ENCODE measurements at places on chromosomes 2 and 18.

- DNase-seq: no peak
Measured at GRCh38 chr2:108048752-108049151, 62.4 kb downstream of the SLC5A7 start.

- DNase-seq: no peak
Measured at GRCh38 chr2:65450810-65451209, 18.4 kb upstream of the SPRED2 start.

DNA sequence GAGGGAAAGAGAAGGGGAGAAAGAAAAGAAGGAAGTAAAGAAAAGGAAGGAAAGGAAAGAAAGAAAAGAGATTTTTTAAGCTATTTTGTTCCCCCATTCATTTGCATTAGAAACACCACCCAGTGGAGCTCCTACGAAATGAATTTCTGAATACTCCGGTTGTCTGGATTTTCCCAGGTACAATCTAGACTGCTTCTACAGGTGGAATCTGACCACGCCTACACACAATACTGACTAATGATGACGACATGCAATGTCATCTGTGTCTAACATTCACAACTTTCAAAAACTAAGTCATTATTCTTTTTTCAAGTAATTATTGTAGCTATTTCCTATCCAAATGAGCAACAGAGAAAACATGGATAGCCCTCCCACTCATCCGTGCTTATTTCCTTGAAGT, 121.7 kb downstream of the ZNF516 start:
- DNase-seq: no peak

DNA sequence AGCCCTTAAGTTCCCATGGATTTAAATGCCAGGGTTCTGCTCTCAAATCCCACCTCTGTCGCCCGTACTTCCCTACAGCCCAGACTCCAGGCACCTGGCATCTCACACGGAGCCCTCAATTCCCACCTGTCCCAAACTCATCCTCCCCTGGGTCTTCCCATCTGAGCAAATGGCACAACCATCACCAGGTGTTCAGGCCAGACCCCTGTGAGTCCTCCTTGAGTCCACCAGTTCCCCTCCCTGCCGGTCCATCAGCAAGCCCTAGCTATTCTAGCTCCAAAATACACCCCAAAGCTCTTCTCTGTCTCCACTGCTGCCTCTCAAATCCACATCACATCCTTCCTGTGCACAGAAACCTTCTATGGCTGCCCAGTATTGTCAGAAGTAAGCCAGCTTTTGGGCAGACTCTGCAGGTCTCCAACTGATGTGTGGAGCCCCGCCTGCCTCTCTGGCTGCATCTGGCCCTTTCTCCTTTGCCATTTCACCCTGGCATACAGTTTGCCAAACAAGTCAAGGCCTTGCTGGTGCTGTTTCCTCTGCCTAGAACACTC, 67.7 kb downstream of the DNMT3A start:
- DNase-seq: no peak

DNA sequence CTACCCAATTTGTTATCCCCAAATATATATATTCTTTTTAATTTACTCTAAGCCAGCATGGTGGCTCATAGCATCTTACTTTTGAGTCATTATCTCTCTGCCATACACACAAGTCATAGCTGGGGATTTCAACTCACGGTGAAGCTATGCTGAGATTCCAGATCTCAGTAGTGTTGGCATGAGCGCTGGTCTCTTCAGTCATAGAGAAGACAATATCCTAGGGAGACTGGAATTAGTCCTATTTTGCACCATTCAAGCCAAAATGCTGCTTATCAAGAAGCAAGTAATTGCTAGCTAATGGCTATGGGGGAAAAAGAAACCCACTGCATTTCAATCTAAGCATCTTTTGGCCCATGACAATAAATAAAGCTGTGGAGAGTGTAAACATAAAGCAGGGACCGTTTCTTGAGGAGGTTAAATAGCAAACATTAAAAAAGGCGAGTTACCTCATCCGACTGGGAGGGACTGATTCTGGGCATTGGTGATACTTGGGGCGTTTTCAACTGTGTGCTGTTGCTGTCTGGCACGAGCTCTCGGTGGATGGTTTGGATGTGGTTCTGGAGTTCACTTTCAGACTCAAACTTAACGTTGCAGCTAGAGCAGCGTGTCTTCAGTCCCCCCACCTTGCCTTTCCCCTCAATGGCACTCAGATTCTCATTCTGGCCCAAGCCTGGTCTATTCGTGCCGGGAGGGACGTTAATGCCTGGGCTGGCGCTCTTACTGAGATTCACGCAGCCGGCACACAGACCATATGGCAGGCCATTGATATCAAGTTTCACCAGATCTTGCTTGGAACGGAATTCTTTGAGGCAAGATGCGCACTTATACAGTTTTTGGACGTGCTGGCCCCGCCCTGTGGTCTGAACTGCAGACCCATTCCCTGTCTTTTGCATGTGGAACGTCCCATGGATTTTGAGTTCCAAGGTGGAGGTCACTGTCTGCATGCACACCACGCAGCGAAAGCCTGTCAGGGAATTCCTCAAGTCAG, 127.8 kb downstream of the ZNF521 start:
- no peak for DNase-seq

DNA sequence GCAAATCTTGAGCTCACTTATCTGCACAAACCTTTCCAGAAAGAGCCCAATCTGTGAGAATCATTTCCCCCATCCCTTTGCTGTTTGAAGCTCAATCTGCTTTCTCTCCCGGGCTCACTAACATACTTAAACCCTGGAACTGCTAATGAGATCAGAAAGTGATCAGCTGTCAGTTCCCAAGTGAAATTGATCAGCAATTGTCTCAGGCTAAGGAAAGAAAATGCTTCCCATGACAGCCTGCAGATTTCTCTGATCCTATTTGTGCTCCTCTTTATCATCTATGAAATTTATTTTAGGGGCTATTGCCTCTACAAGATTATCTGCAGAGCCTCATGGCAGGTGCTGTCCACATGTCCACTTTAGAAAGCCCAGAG, 239.0 kb upstream of the CXCR4 start:
- DNase-seq: no peak

- no peak for DNase-seq
Measured at GRCh38 chr18:11324956-11325882, 175.8 kb upstream of the PIEZO2 start.

DNA sequence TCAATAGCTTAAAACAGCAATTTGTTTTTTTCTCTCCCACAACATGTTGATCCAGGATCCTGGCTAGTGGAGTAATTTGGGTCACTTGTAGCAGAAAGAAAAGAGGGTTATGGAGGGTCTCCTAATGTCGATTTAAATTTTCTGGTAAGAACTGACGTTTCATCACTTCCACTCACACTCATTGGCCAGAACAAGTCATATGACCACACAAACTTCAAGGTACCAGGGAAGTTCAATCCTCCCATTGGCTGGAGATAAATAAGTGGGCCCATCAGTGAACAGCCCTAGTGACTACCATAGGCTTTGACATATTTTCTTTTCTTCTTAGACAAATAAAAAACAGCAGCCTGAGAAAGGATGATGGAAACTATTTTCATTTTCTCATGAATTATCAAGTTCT, 8.3 kb upstream of the TMEM131 start:
- no peak for DNase-seq

- no peak for DNase-seq
Measured at GRCh38 chr2:96970910-96971309, 15.5 kb downstream of the FAM178B start.

DNA sequence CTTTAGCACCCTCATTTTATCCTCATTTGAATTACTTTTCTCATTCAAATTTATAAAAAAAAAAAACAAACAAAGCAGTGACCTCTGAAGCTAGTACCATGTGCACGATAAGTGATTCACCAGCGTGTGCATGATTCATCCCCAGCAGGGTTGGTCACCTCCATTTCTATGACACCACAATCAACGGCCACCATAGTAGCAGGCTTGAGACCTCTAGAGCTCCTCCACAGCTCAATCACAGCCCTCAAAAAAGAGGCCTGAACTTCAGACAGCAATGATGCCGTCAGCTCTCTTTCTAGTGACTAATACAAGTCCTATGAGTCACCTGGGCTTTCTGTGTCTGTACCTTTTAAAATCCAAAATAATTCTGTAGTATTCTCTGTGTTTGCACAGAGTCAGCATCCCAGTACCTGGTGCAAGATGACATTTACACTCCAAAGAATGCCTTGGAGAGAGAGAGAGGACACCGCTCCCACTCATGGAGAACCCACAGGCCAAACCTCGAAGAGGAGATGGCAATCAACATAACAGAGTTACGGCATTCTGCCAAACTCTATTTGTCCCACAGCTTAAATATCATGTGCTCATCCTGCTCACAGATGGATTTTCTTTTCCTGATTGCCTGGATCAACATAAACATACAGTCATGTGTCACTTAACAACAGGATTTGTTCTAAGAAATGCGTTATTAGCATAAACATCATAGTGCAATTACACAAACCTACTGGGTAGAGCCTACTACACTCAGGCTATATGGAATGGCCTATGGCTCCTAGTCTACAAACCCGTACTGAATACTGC, 58.7 kb downstream of the L3MBTL4 start:
- no peak for DNase-seq

GRCh38 chr18:53948991-53949390, 275.5 kb downstream of the MBD2 start:
- no peak for DNase-seq

DNA sequence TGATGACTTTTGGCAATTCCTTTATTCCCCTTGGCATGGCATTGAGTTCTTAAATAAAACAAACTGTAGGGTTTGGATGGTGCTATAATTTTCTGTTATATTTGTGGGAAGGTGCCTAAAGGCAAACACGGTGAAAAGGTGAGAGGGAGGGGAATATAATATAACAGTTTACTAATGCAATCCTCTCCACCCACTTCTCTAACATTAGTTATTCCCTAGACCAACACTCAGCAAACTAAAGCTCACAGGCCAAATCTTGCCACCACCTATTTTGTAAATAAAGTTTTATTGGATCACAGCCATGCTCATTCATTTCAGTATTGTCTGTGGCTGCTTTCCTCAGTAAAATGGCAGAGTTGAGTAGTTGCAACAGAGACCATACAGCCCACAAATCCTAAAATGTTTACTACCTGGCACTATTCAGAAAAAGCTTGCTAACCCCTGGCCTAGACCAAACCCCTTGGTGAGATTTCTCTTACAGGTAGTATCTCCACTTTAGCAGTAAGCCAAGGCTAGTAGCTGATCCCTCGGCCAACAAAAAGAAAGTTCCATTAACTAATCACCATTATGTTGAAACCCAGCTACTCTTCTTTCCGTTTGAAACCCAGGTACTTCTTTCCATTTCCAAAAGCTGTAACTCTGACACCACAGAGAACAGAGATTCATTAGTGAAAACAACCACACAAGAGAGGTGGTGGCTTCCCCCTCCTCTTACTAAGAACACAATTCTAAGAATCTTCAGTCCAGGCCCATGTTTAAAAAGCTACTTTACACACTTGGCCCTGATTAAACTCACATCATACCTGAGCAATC, 136.1 kb upstream of the CHAC2 start:
- DNase-seq: no peak

DNA sequence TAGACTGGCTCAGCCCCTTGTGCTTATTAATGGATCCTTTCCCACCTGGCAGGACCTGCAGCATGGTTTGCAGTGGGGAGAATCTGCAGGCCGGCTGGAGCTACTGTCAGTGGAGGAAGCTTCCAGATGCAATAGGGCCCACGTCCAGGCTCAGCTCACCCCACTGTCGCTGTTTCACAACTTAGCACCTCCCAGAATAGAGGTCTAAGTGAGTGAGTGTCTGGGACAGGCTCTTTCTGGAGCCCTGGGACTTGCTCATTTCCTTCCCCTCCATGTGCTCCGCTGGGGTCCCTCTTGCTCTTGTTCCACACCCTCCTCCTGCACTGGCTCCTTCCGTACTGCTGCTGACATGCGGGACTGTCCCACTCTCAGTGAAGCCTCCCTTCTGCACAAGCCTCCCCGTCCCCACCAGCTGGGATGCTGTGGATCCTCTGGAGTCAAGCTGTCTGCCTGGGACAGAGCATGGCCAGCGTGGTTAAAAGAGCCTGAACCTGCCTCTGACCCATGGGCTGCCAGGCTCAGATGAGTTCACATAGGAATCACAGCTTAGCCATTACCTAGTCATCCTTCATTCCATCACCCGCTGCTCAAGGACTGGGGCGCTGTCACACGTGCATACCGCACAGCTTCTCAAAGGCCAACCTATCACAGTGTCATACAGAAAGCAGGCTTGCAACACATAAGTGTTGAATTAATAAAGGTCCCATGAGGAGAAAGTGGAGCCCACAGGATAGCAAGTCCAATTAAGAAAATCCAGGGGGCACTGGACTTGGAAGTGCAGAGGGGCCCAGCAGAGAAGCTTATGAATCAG, 135.9 kb downstream of the ACKR3 start:
- DNase-seq: no peak
